ENCODE measurements at places on chromosomes 4 and X.

DNA sequence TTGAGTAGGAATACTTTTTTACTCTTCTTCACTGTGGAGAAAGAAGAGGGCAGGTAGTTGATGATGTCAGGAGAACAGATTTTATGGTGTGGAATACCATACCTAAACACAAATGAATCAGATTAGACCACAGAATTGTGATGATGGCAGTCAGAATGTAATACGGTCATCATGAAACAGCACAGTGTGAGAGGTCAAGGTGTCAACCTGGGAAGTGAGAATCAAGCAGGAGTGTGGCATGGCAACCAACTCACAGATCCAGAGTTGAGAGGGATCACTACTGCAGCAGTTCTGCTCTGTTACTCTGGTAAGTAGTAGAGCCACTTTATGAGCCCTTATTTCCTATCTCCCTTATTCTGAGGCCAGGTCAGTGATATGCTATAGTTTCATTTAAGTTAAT is 27.7 kb downstream of the METTL14 start:
- peak; percentile 50 for DNase-seq

GRCh38 chr4:101777431-101777830 is 13.1 kb upstream of the BANK1 start:
- no peak for DNase-seq

DNA sequence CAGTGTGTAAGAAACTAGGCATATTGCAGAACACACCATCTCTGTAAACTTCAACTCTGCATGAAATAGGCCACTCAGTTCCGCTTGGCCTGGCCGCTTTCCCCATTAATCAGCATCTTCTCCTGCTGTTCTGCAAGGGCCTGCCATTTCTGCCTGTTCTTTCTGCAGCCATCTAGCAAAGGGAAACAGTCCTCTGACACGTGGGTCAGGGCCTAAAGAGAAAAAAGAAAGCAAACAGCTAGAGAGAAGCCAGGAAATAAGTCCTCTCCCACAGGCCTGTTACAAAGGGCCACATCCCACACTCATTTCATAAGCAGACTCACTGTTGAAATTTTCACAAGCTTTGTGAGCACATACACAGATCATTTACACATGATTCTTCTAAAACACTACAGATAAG is 130.1 kb downstream of the PDE5A start:
- no peak for DNase-seq

- no peak for DNase-seq
These were observed 496.3 kb downstream of the STPG2 start for GRCh38 chr4:97646997-97647396.

- DNase-seq = no peak
These were observed 368.9 kb upstream of the CTSO start for GRCh38 chr4:156322592-156322991.

- DNase-seq = no peak
These were observed 1089.8 kb downstream of the FAT4 start for GRCh38 chr4:126404549-126404948.

GRCh38 chr4:22407361-22407760 is 108.5 kb downstream of the ADGRA3 start:
- DNase-seq = no peak

GRCh38 chrX:8591501-8591900 is 126.9 kb downstream of the VCX3B start:
- DNase-seq = no peak

DNA sequence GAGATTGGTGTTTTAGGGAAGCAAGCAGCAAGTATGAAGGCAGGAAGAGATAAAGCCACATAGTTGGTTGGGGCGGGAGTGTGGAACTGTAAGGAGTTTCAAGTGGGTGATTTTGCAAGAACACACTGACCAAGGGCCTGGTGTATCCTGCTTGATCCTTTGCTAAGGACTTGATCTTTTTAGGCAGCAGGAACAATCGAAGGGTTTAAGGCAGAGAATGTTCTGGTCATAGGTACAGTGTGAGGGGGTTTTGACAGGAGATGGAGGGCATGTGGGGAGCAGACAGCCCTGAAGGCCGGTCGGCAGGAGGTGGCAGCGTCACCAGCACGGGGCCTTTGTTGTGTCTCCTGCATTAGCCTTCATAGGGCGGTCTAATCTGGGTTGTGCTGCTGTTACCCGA is 54.7 kb downstream of the FAM193A start:
- no peak for DNase-seq

GRCh38 chr4:108051343-108051742 is 61.7 kb downstream of the HADH start:
- no peak for DNase-seq

DNA sequence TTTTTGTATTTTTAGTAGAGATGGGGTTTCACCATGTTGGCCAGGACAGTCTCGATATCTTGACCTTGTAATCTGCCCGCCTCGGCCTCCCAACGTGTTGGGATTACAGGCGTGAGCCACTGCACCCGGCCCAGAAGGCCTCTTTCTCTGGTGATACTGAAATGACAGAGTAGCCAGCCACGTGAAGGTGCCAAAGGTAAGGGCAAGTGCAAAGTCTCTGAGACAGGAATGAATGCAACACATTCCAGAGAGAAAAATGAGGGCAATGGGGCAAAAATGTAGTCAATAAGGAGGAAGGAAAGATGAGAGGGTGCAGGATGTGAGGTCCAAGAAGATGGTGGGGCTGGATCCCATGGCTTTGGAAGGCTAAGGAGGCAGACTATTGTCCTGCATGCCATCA is 176.0 kb downstream of the NR3C2 start:
- no peak for DNase-seq

GRCh38 chrX:6228720-6229119 is at the start of gene NLGN4X:
TSS of gene NLGN4X (minus strand) at chrX:6228867. CDS start at chrX:6151466, 77,401 bp downstream.
- no peak for DNase-seq

GRCh38 chrX:97797076-97797475 is 913.4 kb downstream of the RPA4 start:
- no peak for DNase-seq

GRCh38 chrX:22237479-22237878 is 35.2 kb upstream of the CBLL2 start:
- DNase-seq = no peak

DNA sequence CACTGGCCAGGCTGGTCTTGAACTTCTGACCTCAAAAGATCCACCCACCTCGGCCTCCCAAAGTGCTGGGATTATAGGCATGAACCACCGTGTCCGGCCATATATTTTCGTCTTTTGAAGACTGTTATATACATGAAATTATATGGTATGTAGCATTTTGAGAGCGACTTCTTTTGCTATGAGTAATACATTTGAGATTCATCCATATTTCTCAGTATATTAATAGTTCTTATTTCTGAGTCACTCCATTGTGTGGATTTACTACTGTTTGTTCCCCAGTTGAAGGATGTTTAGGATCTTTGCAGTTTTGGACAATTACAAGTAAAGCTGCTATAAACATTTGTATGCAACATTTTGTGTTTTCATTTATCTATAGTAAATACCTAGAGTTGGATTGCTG is 34.9 kb downstream of the GNL3L start:
- DNase-seq = no peak

GRCh38 chr4:165060938-165061337 is 7.3 kb downstream of the TRIM75 start:
- DNase-seq = no peak

DNA sequence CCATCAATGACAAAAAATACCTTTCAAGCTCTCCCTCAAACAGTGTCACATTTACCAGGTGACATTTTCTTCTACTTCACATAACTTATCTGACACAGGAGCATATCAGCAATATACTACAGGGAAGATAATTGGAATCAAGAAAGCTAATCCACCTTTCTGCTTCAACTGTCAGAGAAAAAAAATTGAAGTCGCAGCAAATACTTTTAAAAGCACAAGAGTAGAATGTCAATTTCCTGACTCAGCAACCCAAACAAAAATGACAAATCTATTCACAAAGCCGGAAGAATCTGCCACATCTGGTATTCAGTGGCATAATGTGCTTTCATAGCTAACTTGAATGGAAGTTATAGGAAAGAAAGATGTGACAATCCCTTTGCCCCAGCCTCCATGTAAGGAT is 36.7 kb downstream of the AGA start:
- no peak for DNase-seq

GRCh38 chrX:10404436-10404835 is 215.9 kb downstream of the MID1 start:
- no peak for DNase-seq

DNA sequence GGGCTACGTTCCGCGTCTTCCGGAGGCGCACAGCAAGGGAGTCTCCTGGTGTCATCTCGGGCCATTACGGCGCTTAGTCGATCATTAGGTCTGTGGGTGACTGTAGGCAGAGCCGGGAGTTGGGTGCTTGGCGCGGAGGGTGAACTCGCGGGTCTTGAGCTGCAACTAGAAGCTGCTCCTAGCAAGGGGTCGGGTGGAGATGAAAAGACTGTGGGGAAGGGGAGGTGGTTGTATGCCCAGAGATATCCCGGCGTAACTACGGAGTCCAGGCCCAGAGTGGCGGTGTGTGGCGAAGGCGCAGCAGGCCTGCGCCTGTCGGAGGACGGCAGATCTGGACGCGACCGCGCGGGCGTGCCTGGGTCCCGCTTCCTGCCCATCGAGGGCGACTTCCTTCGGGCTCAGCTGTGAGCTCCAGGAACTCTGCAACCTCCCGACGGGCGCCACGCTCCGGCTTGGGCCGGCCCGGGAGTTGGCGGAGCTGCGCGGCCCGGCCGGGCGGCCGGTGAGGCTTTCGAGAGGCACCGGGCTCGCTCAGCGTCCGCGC is 2.7 kb upstream of the NKX3-2 start:
- DNase-seq = no peak

DNA sequence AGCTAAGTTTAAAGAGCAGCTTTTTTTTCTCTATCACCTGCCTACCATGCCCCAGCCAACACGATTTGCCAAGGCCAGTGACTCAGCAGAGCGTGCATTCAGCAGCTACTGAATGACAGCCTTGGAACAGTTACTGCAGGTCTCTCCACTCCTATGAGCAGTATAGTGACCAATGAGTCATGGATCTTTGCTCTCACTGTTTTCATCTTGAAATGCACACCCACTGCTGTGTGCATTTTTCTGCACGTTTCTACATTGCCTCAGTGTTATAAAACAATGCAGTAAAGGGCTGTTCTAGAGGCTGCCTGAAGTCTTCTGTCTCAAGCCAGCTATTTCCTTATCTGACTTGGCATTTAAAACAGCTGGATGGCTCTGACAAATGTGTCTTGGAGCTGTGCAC is 66.0 kb upstream of the C4orf54 start:
- peak; percentile 82 for DNase-seq

GRCh38 chrX:63708801-63709200 is 76.2 kb downstream of the ARHGEF9 start:
- DNase-seq = no peak

- DNase-seq = no peak
These were observed 43.8 kb upstream of the LAS1L start for GRCh38 chrX:65578346-65578745.

- no peak for DNase-seq
These were observed 383.9 kb downstream of the DCAF12L2 start for GRCh38 chrX:125782184-125782583.

DNA sequence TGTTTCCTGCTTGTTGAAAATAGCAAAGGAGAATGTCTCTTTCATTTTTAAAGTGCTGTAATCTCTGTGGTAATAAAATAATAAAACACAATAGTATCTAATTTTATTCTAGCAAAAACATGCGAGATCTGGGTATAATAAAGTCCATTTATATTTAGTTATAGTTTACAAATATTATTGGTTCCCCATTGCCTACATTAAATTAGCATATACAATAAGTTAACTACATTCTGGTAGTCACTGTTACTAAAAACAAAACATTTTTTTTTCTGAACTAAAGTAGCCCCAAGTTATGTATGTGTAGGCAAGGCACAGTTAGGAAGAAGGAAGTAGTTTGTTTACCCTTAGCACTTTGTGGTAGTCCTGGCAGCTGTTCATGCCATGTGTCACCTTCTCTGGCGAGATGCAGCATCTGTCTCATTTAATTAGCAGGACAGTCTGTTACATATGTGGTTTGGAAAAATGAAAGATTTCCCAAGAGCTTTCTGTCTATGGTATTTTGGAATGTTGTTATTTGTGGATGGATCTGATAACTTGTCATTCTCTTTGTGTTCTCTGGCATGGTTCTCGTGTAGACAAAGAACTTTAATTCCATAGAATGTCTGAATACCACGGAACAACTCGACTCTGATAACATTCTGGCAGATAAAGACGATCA is 231.3 kb upstream of the PITX2 start:
- DNase-seq = peak; percentile 43

GRCh38 chrX:133649651-133650050 is 234.4 kb upstream of the GPC4 start:
- no peak for DNase-seq

DNA sequence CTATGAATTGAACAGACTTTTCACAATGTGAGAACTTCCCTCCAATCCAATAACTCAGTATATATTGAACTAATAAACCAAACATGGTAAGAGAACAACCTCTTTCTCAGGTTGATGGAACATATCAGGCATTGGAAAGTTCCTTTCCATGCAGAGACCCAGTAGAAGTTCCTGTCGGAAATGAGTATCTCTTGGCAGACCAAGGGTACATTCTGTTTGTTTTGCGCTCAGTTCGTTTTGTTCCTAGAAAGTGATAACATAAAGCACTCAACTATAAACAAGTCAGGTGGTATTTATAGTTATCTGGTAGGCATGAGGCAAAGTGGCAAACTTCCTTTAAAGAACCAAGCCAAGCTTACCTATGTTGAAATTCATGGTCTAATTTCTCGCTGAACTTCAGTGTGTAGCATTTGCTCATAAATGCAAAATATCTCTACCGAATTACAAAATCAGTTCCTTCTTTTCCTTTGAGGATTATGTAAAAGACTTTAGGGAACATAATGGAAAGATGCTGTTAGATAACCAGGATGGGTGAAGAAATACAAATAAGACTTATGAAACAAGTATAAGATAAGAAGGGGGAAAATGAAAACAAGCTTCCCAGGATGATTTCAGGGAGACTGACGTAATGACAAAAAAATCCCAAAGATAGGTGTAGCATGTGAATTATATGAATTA is 120.3 kb downstream of the ARHGAP24 start:
- no peak for DNase-seq

- no peak for DNase-seq
These were observed 18.3 kb downstream of the SCARB2 start for GRCh38 chr4:76195326-76195725.

DNA sequence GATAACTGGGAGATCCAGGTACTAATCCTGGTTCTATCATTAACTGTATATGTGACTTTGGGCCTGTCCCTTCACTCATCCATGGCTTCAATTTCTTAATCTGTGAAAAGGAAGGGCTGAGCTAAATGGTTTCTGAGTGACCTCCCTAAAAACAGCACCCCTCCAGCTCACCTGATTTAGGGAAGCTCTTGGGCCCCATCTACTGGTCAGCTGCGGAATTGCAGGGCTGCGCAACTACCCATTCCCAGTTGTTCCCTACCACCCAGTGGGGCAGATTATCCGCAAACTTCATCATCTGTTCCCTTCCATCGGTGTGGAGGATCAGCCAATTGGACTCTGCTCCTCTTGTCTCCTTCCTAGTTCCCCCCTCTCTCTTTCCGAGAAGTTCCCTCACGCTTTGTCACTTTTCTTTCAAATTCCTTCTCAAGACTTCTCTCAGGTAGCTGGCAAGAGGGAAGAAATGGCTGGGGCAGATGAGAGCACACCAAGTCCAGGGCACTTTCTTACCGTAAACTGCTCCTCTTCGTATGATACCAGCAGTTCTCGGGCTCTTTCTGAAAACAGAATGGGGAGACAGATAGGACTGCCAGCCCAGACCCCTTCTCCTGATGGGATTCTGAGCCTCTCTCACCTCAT is 5.8 kb downstream of the LAS1L start:
- peak; percentile 18 for DNase-seq
